ENCODE measurements at places on chromosomes 4 and X. TPM values are rescaled to one million over a fixed set of nuclear protein-coding genes. Genes with fewer than 3 reads are reported as not detected.

Gene DYNLT3
- total RNA-seq: 19.1 TPM

Gene CSAG1
- total RNA-seq: not detected

DNA sequence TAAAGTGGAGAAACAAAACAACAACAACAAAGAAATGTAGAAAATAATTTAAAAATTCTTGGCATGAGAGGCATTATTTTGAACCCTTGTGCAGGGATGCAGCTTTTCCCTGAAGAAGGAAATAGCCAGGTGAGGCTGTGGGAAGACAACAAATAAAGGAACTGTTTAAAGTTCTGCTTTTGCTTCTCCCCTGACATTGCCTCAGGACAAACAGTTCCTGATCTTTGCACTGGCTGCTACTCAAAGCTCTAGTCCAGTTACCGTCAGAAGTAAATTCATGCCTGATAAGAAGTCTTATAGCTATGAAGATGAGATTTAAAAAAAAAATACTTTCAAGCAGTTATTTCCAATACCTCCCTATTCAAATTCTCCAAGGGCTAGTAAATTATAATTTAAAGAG, 233.8 kb downstream of the IL15 start:
- H3K4me3 ChIP-seq: no peak overlapping the region
- no peak for DNase-seq
- H3K4me1 ChIP-seq: no peaks in the 10 kb centered on the region
- no peaks in the 10 kb centered on the region for H3K27me3 ChIP-seq

- H3K27ac ChIP-seq: peak overlapping the region; percentile 99
- H3K4me1 ChIP-seq: peaks cover 48% of the 10 kb centered on the region
- H3K27me3 ChIP-seq: no peaks in the 10 kb centered on the region
Observed at GRCh38 chr4:82431831-82432230, 1.4 kb downstream of the ENOPH1 start.

DNA sequence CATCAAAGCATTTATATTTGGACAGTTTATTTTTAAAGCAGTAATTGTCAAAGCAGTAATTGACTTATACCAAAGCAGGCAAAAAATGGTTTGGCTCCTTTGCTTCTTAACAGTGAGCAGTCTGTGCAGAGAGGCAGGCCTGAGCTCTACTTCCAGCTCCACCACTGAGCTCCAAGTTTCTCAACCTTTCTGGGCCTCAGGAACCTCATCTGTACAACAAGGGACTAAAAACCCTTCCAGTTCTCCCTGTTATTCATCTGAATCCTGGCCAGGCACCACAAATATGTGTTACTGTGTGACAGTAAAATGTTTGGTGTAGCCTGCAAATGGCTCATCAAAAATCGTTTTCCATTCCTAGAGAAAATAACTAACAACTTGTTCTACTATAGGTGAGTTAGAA, 88.7 kb upstream of the TTC29 start:
- H3K27ac ChIP-seq: no peak overlapping the region
- H3K4me3 ChIP-seq: no peak overlapping the region
- H3K27me3 ChIP-seq: peaks cover 17% of the 10 kb centered on the region
- H3K4me1 ChIP-seq: no peaks in the 10 kb centered on the region
- H3K36me3 ChIP-seq: no peaks in the 10 kb centered on the region

GRCh38 chr4:143558286-143558685, 44.8 kb downstream of the SMARCA5 start:
- H3K36me3 ChIP-seq: peaks cover 22% of the 10 kb centered on the region
- no peak overlapping the region for H3K27ac ChIP-seq
- no peak for DNase-seq

- H3K4me1 ChIP-seq: no peaks in the 10 kb centered on the region
- H3K4me3 ChIP-seq: no peak overlapping the region
- no peaks in the 10 kb centered on the region for H3K36me3 ChIP-seq
Observed at GRCh38 chr4:138595171-138595570, 353.0 kb upstream of the SLC7A11 start.

- H3K4me3 ChIP-seq: peak overlapping the region; percentile 78
- H3K27ac ChIP-seq: peak overlapping the region; percentile 97
- H3K36me3 ChIP-seq: no peaks in the 10 kb centered on the region
Observed at GRCh38 chrX:13474164-13474516, 95.3 kb upstream of the EGFL6 start.

GRCh38 chrX:45110494-45110893, 90.2 kb downstream of the DIPK2B start:
- no peak for DNase-seq
- H3K4me1 ChIP-seq: no peaks in the 10 kb centered on the region
- no peak overlapping the region for H3K27ac ChIP-seq

DNA sequence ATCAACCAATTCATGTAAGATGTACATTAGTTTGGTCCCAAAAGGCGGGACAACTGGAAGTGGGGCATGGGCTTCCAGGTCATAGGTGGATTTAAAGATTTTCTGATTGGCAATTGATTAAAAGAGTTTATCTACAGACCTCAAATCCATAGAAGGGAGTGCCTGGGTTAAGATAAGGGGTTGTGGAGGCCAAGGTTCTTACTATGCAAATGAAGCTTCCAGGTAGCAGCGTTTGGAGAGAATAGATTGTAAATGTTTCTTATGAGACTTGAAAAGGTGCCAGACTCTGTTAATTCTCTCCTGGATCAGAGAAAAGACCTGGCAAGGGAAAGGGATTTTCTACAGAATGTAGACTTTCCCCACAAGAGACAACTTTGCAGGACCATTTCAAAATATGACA, 2.4 kb downstream of the MGST2 start:
- no peak overlapping the region for H3K4me3 ChIP-seq
- H3K4me1 ChIP-seq: peaks cover 16% of the 10 kb centered on the region
- H3K27me3 ChIP-seq: no peaks in the 10 kb centered on the region

DNA sequence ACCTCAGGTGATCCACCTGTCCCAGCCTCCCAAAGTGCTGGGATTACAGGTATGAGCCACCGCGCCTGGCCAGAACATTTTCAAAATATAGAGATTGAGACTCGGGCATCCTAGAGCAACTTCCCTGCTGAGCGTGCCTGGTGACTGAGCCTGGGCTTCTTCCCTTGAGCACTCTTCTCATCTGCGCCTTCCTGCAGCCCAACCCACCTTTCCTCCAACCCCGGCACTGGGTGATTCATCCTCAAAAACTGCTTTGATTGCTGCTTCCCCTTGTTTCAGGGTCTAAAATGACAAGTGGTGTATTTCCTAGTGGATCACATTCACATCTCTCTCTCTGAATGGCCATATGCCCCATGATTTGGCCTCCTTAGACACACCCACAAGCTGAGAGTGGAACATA, 37.8 kb downstream of the PHKA2 start:
- no peaks in the 10 kb centered on the region for H3K4me1 ChIP-seq
- no peak overlapping the region for H3K27ac ChIP-seq
- H3K36me3 ChIP-seq: peaks cover 63% of the 10 kb centered on the region
- no peak for DNase-seq
- no peak overlapping the region for H3K4me3 ChIP-seq
- no peaks in the 10 kb centered on the region for H3K27me3 ChIP-seq

All from activated B cell treated with CpG ODN at 0.5 μM for 24 hours (primary cell).